ENCODE measurements at places on chromosomes 11 and 22.

GRCh38 chr11:125423247-125423849, 72.7 kb downstream of the FEZ1 start:
- no peak overlapping the region for H3K4me3 ChIP-seq
- no peak overlapping the region for H3K27ac ChIP-seq

DNA sequence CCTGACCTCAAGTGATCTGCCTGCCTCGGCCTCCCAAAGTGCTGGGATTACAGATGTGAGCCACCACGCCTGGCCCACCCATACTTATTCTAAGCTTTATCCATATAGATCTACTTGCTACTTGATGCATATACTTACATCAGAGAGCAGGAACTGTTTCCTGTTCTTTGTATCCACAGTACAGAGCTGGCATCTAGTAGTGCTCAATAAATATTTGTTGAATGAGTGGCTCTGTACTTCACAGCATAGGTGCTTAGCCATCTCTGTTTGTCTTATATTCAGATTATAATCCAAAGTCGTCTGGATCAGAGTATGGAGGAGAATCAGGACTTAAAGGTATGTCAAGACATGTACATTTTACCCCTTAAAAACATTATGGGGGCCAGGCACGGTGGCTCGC, 38.6 kb upstream of the DLAT start:
- no peak for DNase-seq
- H3K4me3 ChIP-seq, result no peak overlapping the region
- H3K27me3 ChIP-seq, result no peaks in the 10 kb centered on the region
- no peak overlapping the region for H3K27ac ChIP-seq
- no peaks in the 10 kb centered on the region for H3K36me3 ChIP-seq

GRCh38 chr22:35318346-35319215, 18.9 kb downstream of the TOM1 start:
- H3K4me3 ChIP-seq, result no peak overlapping the region
- no peaks in the 10 kb centered on the region for H3K27me3 ChIP-seq
- no peak overlapping the region for H3K27ac ChIP-seq
- H3K36me3 ChIP-seq, result peaks cover 9% of the 10 kb centered on the region

DNA sequence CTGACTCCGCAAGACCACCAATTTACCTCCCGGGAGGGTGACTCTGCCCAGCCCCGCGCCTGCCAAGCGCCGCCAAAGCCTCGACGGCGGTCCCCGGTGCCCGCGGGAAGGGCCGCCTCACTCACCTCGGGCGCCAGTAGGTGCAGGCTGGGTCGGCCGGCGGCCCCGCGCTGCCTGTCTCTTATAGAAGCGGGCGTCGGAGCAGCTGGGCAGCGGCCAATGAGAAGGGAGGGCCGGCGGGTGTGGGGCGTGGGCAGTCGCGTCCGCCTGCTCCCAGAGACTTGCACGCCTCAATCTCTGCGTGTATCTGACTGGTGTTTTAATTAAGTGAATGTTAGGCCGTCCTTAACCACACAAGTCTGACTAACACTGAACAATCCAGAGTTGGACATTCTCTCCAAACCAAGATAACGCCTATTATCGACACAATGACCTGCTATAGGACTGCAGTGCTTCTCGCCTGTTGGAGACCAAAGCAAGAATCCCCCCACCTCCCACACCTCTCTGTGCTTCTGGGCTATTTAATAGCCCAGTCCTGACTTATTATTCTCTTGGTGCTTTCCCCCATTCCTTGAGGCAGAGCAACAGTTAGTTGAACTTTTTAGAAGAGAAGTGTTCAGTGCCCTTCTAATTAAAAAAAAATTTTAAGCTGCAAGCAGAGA, at the start of gene TPH1:
TSS of gene TPH1 (minus strand) at position 154 of the 662 bp plus-strand sequence. CDS start 5,507 bp downstream, outside the sequence.
- no peaks in the 10 kb centered on the region for H3K4me1 ChIP-seq
- H3K27ac ChIP-seq, result no peak within 1 kb of the TSS
- peak within 1 kb of the TSS; percentile 37 for H3K4me3 ChIP-seq
- peak; percentile 89 for DNase-seq

DNA sequence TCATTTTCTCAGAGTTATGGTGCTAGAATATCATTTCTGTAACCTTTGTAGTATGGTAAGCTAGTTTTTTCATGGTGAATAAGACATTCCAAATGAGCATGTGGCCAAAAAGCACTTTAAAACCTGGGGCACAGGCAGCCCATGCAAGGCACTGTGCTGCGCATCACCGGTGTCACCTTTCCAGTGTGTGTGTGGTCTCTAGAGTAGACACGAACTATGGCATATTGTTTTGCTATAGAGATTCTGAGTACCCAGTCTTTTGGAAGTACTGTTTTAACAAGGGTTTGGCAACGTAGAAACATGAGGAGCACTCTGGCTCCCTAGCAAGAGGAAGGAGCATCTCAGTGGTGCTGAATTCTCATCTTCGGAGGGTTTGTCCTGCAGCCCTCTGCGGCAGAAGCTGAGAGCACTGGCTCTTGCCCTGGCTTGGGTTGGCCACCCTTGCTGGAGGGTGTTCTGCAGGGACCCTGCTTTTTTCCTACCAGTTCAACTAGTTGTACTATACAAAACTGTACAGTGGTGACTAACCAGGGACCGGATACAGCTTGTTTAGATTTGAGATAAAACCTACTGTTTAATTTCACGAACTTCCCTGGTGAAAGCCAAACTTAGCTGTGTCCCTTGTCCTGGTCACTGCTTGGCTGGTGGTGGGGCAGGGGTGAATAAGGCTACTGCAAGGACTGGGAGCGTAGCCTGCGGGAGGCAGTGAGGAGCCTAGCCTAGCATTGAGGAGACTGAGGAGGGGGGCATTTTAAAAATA, 135.7 kb downstream of the ATXN10 start:
- DNase-seq, result peak; percentile 29
- peaks cover 31% of the 10 kb centered on the region for H3K4me1 ChIP-seq
- peaks cover 14% of the 10 kb centered on the region for H3K36me3 ChIP-seq
- H3K27me3 ChIP-seq, result no peaks in the 10 kb centered on the region
- no peak overlapping the region for H3K27ac ChIP-seq

GRCh38 chr22:27655582-27656185, 145.9 kb downstream of the MN1 start:
- H3K36me3 ChIP-seq, result no peaks in the 10 kb centered on the region
- DNase-seq, result no peak
- no peak overlapping the region for H3K4me3 ChIP-seq
- peaks cover 15% of the 10 kb centered on the region for H3K27me3 ChIP-seq
- no peak overlapping the region for H3K27ac ChIP-seq
- no peaks in the 10 kb centered on the region for H3K4me1 ChIP-seq

GRCh38 chr22:47091921-47092700, 329.7 kb downstream of the TBC1D22A start:
- H3K36me3 ChIP-seq, result no peaks in the 10 kb centered on the region
- no peaks in the 10 kb centered on the region for H3K27me3 ChIP-seq
- H3K4me3 ChIP-seq, result no peak overlapping the region
- peaks cover 27% of the 10 kb centered on the region for H3K4me1 ChIP-seq
- no peak for DNase-seq
- H3K27ac ChIP-seq, result no peak overlapping the region

- no peak for DNase-seq
- no peaks in the 10 kb centered on the region for H3K4me1 ChIP-seq
- H3K4me3 ChIP-seq, result no peak overlapping the region
- no peaks in the 10 kb centered on the region for H3K36me3 ChIP-seq
- H3K27me3 ChIP-seq, result peaks cover 12% of the 10 kb centered on the region
- no peak overlapping the region for H3K27ac ChIP-seq
Measured at GRCh38 chr11:131537748-131538147, 167.3 kb downstream of the NTM start.

GRCh38 chr11:73201888-73202780, 15.9 kb upstream of the P2RY2 start:
- DNase-seq, result no peak
- no peaks in the 10 kb centered on the region for H3K4me1 ChIP-seq
- H3K27ac ChIP-seq, result no peak overlapping the region
- H3K27me3 ChIP-seq, result no peaks in the 10 kb centered on the region
- no peaks in the 10 kb centered on the region for H3K36me3 ChIP-seq
- no peak overlapping the region for H3K4me3 ChIP-seq

DNA sequence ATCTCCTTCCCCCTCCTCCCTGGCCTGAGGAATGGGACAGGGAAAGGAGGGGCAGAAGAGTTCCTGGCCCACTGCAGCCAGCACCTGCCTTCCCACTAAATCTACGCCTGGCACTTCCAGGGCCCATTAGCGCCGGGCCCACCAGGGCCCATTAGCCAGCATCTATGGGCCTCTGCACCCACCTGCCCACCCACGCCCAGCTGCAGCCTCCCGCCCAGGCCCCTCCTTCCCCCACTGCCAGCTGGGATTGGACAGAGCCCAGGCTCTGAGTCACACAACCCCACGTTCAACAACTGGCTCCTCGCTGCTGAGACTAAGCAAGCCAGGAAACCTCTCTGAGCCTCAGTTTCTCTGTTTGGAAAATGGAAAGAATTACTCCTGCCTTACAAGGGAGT, 48.7 kb downstream of the CYTH4 start:
- peaks cover 10% of the 10 kb centered on the region for H3K27me3 ChIP-seq
- no peak overlapping the region for H3K27ac ChIP-seq
- H3K4me1 ChIP-seq, result peaks cover 48% of the 10 kb centered on the region
- no peaks in the 10 kb centered on the region for H3K36me3 ChIP-seq

All from astrocyte (in vitro differentiated cells and primary cell).